ENCODE measurements at places on chromosomes 7 and 10.

GRCh38 chr10:92931597-92931996, 83.3 kb downstream of the EXOC6 start:
- DNase-seq, result no peak

DNA sequence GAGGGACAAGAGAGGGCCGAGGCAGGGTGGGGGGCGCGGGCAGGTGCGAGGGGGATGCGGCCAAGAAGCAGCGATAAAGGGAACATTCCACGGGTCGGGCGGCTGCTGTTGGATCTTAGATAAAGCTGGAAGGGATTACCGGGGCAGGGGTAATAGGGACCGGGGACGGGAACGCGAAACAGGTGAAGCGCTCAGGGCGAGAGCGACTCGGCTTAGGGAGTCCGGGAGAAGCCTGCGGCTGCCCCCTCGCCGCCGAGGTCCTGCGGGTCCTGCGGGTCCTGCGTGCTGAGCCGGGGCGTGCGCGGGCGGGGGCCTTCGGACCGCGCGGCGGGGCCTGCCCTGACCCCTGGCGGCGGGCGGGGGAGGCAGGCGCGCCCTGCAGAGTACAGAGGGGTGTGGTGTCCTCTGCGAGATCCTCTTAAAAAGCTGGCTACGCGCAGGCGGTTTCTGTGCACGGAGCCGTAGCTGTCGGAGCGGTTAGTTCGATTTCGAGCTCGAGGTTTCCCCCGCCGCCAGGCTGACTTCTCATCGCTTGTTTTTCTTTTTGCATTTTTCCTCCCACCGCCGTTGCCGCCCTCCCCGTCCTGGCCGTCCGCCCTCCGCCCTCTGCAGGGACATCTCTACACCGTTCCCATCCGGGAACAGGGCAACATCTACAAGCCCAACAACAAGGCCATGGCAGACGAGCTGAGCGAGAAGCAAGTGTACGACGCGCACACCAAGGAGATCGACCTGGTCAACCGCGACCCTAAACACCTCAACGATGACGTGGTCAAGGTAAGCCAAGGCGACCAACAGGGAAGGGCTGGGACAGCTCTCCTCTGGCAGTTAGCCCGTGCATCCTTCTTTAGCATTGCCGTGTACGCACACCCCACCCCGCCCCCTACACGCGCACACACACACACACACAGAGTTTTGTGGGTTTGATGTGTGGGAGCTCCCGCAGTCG, 1.4 kb downstream of the CAV1 start:
- peak; percentile 94 for DNase-seq

- no peak for DNase-seq
Measured at GRCh38 chr10:90641731-90642130, 216.1 kb downstream of the HTR7 start.

GRCh38 chr10:35136263-35136815, 9.7 kb downstream of the CREM start:
- DNase-seq, result no peak

- DNase-seq, result no peak
Measured at GRCh38 chr7:155369766-155370165, 72.1 kb downstream of the INSIG1 start.

GRCh38 chr10:114605155-114605797, 52.8 kb downstream of the ABLIM1 start:
- no peak for DNase-seq

DNA sequence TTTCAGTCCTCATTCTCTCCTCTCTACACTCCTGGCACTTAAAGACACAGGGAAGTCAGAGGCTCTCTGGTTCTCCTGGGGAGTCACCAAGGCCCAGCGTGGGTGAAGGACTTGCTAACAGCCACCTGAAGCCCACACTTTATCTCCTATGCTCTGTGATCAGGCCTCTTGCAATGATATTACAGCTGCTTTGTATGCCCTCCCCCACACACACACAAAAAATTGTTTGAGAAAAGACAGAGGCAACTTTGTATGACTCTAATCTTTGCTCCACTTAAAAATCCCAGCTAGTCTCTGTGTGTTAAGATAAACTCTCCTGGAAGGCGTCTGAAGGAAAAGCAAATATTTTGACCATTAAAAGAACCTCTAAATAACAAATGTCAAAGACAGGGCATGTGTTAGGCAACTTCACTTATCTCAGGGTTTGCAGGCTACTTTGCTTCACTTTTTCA, 507.2 kb downstream of the TNS3 start:
- no peak for DNase-seq

DNA sequence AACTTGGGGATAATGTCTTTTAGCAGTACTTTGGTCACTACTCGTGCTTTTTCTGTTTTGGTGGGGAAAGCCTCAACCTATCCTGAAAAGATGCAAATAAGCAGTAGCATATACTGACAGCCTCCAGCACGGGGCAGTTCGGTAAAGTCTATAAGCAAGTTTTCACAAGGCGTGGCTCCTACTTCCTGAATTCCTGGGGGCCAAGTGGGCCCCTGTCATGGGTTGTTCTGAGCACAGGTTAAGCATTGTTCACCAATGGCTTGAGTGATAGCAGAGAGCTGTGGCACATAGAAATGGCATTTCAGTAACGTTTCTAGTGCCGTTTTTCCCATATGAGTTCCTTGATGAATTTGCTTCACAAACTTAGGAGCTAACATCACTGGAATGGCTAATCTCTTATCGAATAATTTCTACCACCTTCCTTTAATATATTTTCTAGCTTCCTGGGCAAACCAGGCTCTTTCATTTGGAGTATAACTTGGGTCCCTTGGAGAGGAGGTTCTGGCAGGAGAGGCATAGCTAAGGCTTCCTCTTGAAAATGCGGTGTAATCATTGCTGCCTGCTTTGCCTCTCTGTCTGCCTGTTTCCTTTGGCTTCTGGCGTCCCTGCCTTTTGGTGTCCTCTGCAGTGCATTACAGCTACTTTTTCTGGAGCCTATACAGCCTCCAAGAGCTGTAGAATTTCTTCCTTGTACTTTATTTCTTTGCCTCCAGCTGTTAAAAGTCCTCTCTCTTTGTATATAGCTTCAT, 11.7 kb upstream of the ZNF239 start:
- no peak for DNase-seq

GRCh38 chr7:109735881-109736280, 1166.2 kb downstream of the DNAJB9 start:
- no peak for DNase-seq

DNA sequence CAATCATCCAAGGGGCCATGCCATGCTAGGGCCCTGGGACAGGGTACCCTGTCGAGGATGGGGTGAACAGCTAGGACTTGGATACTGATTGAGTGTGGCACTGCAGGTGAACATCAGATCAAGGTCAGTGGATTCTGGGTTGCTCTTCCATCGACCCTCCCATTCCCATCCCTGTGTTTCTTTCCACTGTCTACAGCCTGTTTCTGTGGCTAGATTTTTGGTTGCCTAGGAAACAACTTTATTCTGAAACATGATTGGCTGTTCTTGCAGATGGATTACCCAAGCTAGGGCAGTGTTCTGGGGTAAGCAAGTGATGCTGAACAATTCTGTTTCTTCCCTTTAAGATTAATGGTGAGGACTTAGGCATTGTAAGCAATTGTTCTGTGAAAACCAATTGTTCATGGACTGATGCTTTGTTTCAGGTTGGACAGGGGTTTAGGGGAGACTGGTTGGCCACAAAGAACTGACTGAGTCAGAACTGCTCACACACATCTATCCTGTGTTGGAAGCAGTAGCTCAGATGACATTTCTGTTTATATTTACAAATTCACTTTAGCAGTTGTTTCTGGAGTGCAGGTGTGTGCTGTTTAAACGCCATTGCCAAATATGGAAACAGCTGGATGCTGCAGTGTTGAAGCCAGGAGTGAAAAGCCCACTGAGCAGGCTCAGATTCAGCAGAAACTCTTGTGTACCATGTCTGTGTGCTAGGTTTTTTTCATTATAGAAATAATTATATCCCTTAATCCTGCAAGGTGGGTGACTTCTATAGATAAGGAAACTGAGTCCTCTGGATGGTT, 102.3 kb upstream of the BTBD16 start:
- DNase-seq, result no peak

- DNase-seq, result no peak
Measured at GRCh38 chr7:155850766-155851678, 38.8 kb upstream of the SHH start.

GRCh38 chr7:92782236-92782635, 54.1 kb downstream of the CDK6 start:
- no peak for DNase-seq

GRCh38 chr7:5694912-5695726, 86.3 kb downstream of the RNF216 start:
- no peak for DNase-seq

GRCh38 chr10:3844491-3845025, 59.5 kb upstream of the KLF6 start:
- no peak for DNase-seq

DNA sequence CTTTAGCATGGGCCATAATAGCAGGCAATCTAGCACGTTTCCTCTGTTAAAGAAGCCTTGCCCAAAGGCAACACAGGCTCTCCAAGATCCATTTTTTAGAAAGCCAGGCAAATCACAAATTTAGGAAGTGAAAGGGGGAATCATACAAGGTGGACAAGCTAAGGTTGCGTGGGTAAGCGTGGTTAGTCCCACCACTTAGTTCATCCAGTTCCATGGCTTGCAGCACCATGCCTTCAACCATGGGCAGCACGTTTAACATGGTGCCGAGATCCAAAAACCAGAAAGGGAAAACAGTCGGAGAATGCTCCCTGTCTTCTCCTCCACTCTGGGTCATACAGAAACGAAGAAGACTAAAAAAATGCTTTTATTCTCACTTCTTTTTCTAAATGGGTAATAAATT, 234.4 kb upstream of the IMMP2L start:
- DNase-seq, result peak; percentile 24

DNA sequence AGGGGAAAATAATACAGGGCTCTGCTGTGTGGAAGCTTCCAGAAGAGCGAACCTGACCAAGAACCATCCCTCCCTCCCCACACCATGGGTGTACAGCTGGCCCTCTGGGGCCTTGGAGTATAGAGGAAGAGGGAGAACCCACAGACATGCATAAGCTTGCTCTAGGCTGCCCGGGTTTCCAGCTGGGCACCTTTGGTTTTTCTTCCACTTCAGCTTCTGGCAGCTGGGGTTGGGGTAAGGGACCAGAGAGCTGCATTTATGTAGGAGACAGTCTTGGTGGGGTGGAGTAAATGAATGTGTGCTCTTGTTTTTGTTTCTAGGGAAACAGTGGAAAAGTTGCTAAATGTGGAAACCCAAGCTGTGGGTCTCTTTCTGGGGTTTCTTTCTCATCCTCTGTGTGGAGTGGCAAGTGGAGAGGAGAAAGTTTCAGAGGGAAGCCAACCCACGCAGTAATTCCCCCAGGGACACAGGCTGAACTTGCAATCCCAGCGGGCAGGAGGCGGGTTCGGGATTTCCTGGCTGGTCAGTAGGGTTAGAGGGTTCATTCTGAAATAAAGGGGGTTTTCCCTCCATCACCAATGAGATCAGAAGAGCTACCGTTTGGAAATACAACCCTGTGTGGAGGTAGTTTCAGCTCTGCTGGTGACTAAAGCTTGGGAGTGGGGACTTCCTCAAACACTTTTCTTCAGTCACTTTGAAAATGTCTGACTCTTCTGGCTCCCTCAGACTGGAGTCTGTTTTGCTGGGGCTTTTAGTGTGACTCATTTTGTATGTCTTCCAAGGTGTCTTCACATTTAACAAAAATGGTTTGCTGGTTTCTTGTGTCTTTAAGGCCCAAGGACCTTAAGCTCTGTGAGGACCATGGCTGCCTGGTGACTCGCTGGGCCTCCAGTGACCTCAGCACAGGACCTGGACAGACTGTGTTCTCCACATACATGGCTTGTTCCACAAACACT, 22.2 kb upstream of the SRGN start:
- DNase-seq, result no peak

DNA sequence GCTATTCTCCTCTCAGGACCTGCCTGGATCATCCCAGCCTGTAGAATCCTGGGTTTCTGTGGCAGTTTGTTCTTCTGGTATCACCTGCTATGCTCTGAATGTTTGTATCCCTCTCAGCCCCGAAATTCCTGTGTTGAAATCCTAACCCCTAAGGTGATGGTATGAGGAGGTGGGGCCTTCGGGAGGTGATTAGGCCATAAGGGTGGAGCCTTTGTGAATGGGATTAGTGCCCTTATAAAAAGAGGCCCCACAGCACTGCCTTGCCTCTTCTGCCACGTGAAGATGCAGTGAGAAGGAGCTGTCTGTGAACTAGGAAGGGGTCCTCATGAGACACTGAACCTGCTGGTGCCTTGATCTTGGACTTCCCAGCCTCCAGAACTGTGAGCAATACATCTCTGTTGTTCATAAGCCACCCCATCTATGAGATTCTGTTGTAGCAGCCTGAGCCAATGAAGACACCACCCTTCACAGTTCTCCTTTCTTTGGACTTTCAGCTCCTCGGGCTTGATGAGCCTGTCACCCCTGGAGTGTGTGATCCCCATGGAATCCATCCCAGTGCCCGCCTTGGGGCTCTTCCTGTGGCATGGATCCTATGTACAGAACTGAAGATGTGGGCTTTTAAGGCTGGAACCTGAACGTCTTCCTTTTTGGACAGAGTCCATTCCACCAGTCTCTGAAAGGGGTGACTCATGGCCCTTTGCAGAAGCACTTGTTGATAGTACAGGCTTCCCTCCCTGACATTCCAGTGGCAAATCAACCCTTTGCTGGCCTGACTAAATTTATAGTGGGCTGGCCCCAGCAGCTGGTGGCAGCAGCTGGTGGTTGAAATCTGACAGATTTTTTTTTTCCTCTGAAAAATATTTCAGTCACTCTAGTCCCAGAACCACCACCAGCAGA, 138.0 kb downstream of the TACC2 start:
- DNase-seq, result no peak

DNA sequence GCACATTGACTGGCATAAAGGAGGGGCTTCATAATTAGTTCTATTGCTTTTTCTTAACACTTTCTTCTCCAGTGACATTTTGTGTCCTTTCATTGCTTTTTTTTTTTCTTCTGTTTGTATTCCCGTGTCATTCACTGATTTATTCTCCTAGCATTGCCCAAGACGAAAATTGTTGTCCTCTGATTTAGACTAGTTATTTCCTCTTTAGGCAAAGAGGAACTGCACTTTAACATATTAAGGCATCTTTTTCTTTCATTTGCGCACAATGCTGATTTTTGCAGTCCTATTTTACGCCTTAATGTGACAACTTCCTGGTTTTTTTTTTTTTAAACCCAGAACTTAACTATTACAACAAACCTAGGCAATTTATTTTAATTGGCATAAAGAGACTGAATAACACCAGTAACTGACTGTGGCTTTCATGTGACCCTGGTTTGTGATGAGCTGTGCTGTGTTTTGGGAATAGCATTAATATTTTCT, 39.7 kb downstream of the ARID5B start:
- DNase-seq, result no peak

DNA sequence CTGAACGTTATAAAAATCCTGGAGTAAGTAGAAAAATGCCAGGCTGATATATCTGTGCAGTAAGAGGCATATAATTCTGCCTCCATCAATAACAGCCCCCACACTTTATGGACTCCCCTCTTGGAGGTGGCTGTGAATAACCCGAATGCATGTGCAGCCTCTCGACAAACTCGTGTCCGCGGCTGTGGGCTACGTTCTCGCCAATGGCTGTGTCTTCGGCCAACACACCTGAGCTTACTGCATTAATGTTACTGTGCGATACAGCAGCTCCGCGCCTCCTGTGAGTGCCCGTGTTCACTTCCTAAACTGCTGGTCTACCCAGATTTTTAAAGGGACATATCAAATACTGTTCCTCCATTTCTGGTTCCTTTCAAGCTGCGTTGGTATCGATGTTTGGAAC, 209.4 kb downstream of the ADARB2 start:
- no peak for DNase-seq

GRCh38 chr10:3179174-3179573, 6.6 kb upstream of the PITRM1 start:
- DNase-seq, result no peak

- no peak for DNase-seq
Measured at GRCh38 chr7:132225216-132226030, 350.8 kb downstream of the PLXNA4 start.

- DNase-seq, result no peak
Measured at GRCh38 chr7:5622746-5623145, 158.7 kb downstream of the RNF216 start.
